Psoas muscle (tissue), 8 donors: ENCODE measurements at places on chromosomes 3 and 15. TPM values are rescaled to one million over a fixed set of nuclear protein-coding genes. Genes with fewer than 3 reads are reported as not detected.

- no peaks in the 10 kb centered on the region for H3K36me3 ChIP-seq
- no peaks in the 10 kb centered on the region for H3K27me3 ChIP-seq
- DNase-seq, result no peak
These were observed 80.1 kb upstream of the ARL6 start for GRCh38 chr3:97684490-97684889.

GRCh38 chr15:70795311-70795665 is 31.9 kb upstream of the UACA start:
- H3K4me3 ChIP-seq, result no peak overlapping the region
- no peaks in the 10 kb centered on the region for H3K27me3 ChIP-seq
- H3K36me3 ChIP-seq, result no peaks in the 10 kb centered on the region
- no peaks in the 10 kb centered on the region for H3K4me1 ChIP-seq
- no peak for DNase-seq

GRCh38 chr3:31882895-31883294 is 98.2 kb downstream of the OSBPL10 start:
- H3K4me1 ChIP-seq, result no peaks in the 10 kb centered on the region
- DNase-seq, result no peak
- no peak overlapping the region for H3K27ac ChIP-seq
- H3K27me3 ChIP-seq, result no peaks in the 10 kb centered on the region

DNA sequence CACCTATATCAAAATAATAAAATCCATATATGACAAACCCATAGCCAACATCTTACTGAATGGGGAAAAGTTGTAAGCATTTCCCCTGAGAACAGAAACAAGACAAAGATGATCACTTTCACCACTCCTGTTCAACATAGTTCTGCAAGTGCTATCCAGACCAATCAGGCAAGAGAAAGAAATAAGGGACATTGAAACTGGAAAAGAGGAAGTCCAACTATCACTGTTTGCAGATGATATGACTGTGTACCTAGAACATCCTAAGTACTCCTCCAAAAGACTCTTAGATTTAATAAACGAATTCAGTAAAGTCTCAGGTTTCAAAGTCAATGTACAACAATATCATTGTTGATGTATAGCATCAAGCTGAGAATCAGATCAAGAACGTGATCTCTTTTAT is 35.6 kb upstream of the FGF7 start:
- no peaks in the 10 kb centered on the region for H3K36me3 ChIP-seq
- H3K27me3 ChIP-seq, result no peaks in the 10 kb centered on the region
- H3K4me3 ChIP-seq, result no peak overlapping the region
- H3K4me1 ChIP-seq, result no peaks in the 10 kb centered on the region
- H3K27ac ChIP-seq, result no peak overlapping the region

Gene SLC6A1
- 0.27 TPM for polyA plus RNA-seq

DNA sequence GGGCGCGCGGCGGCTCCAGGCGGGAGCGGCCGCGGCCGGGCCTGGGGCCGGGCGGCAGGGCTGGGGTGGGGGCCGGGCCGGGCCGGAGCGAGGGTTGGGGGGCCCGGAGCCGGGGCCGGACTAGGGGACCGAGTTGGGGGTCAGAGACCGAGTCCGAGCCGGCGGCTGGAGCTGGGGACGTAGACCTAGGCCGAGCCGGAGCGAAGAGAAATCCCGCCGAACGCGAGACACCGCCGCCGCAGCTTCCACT is 37.3 kb downstream of the HMCES start:
- H3K4me1 ChIP-seq, result peaks cover 12% of the 10 kb centered on the region
- H3K27me3 ChIP-seq, result no peaks in the 10 kb centered on the region
- peak overlapping the region; percentile 89 for H3K27ac ChIP-seq
- no peaks in the 10 kb centered on the region for H3K36me3 ChIP-seq

DNA sequence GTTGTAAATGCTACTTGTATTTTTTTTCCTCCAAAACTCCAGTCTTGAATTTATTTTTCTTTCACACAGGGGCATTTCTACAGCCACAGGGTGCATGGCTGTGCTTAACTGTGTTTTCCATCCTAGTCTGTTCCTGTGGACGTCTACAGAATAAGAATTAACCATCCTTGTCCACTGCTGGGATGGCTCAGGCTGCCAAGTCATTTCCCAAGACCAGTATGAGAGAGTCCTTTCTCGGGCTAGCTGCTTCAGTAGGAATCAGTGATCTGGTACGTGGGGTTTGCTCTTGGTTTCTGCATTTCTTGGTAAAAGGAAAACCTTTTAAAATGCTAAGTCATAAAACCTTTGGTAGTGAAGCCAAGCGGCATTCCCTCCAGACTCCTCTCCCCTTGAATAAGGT is 29.8 kb downstream of the CHDH start:
- no peak overlapping the region for H3K4me3 ChIP-seq
- DNase-seq, result no peak
- peaks cover 16% of the 10 kb centered on the region for H3K36me3 ChIP-seq
- H3K27me3 ChIP-seq, result no peaks in the 10 kb centered on the region
- no peak overlapping the region for H3K27ac ChIP-seq
